ENCODE measurements at places on chromosomes 4 and X.
A peak's percentile ranks its signal among the peaks of the same experiment; 100 is the strongest.

DNA sequence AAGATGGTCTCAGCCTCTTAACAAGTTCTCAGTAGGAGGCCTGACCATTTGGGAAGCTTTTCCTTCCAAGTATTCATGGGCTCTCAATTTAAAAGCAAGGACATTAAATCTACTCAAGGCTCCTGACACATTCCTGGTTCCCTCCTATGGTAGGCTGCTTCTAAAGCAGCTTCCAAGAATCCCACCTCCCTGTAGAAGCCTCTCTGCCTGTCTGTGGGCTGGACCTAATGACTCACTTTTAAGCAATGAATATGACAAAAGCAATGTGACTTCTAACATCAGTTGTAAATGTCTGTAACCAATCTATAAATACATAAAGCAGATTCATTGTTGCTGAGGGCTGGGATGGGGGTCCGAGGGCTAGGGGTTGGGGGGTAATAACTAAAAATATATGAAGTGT is 99.5 kb upstream of the FAM9B start:
- DNase-seq = no peak

DNA sequence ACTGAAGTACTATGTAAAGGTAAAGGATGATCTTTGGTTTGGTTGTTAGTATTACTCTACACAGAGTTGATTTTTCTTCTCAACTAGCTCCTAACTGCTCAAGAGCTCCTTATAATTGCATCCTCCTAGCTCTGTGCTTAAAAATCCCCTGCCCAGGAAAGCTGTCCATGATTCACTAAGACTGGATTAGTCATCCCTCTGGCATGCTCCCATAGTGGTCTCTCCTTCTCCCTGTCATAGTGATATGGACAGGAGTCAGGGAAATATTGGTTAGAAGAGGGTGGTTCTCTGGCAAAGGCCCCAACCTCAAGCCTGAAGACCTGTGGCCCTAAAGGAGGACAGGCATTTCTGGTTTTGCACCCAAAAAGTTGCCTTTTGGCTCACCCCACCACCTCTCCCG is 242.3 kb upstream of the KCNIP4 start:
- DNase-seq = no peak

DNA sequence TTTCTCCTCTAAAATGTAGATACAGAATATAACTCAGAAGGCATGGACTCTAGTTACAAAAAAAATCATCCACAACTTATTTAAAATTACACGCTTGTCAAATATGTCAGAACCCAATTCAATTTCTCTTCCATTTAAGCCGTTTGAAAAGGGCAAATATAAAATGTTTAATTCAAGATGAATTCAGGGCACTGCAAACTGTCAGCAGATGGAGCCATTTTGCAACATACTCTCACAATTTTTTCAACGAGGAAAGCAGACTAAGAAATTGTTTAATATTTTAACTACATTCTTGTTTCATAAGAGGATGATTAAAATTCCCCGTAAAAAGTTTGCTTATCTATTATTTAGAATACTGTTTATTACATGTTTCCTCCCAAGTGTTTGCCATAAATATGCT is 321.3 kb upstream of the CPXCR1 start:
- DNase-seq = no peak

DNA sequence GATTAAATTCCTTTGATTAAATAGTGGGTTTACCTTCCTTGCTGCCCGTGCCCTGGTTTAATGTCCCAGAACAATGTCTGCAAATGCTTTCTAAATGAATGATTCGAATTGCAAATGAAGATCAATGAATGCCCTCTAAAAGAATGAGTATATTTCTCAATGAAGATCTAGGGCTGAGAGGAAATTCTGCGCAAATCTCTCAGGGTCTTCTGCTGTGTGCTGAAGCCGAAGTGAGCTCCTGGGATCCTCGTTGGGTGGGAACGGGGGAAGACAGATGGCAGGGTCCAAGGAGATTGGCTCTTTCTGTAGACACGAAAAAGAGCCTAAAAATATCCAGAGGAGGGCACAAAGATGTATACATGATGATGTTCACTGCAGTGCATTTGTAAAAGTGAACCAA is 224.8 kb downstream of the STIM2 start:
- no peak for DNase-seq

DNA sequence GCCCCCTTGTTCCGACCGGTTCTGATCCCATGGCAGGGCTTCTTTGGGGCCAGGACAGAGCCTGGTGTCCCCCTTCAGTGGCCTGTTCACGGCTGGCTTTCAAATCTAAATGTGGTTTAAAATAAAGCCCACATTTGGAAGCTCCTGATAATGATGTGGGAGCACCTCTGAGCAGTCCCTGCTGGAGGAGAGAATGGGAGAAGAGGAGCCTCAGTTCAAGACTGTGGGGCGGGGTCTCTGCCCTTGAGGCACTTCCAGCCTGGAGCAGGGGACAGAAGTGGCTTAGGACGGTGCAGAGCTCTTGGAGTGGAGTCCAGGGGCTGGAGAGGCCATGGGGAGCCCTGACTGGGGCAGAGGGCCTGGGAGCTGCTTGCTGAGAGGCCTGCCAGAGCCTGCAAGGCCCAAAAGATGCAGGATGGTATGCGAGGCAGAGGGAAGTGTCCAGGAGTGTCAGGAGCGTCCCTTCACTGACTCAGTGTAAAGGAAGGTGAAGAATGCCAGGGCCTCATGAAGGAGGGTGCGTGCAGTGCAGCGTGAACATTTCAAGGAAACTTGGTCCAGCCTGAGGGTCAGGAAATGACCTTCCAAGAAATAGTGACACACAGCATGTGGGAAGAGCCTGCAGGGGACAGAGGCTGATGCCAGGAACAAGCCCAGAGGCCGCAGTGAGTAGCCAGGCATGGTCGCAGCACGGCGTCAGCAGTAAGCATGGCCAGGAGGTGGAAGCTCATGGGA is 21.1 kb upstream of the TADA2B start:
- DNase-seq = no peak

DNA sequence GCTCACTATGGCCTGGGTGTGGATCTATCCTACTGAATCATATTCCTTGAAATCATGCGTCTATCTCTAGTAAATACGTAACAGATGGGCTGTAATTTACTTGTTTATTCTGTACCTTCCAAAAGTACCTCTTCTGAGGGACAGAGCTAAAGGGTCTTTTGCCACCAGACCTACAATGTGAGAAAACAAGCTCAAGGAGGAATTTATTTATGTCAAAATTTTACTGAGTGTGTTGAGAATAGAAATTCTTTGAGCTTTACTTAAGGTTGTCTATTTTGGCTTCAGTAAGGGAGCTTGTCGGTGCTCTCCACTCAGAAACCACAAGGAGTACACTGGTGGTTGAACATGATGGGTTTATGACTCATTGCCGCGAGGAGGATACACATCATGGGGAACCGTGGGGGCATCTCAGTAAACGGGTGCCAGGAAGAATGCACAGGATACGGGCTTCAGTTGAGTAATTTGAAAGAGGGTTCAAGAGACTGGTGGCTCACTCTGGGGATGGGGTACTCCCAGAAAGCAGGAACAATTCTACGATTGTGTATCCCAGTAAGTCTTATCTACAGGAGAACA is 3.0 kb downstream of the ANK2 start:
- no peak for DNase-seq

DNA sequence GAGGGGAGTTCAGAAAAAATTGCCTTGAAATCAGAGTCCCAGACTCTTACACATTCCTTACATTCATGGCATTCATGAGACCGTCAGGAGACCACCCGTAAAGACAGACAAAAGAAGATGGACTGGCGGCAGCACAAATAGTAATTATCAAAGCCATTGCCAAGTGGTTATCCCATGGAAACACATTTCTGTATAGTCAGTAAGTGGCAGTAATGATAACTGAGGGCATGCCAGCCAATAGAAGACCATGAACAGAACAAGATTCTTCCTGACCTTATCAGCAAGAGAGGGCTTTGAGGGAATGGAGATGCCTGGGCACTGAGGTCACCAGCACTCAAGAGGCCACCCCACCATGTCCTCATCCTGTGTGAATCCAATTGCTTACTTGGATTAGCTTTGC is 121.7 kb upstream of the HCCS start:
- DNase-seq = no peak

GRCh38 chr4:7788694-7789425 is 150.8 kb downstream of the AFAP1 start:
- DNase-seq = no peak

DNA sequence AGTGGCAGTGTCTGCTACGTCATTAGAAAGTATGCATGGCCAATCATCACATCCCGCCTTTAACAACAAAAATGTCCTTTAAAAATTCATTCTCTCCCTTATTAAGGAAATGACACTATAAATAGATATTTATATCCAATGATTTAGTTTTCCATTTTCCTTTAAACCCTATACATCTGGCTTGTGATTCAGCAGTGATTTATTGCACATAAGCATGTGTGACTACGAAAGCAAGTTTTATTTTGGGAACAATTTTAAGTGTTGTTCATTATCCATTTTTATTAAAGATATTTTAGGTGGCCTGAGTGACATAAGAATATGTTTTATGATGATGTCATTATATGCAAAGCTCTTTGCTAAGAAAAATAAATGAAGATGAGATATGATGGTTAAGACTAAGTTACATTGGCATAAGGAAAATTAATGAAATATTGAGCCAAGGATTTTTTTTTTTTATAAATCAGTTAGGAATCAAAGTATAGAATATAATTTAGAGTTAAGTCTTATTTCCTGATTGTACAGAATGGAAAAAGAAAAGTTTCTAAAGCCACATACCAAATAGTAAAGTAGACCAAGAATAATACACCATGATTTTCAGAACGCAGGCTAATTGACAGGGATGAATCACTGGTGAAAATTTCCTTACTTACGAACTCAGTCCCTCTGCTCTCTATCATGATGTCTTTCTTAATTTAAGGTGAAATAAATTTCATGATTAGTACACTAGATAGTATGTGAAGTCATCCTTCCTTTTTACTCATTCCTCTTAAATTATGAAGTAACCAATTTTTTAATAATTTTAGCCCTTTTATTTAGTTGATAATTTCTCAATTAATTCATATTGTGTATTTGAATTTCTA is 822.4 kb downstream of the FAT4 start:
- no peak for DNase-seq

- no peak for DNase-seq
Observed at GRCh38 chrX:140292961-140293360, 211.9 kb downstream of the SOX3 start.

DNA sequence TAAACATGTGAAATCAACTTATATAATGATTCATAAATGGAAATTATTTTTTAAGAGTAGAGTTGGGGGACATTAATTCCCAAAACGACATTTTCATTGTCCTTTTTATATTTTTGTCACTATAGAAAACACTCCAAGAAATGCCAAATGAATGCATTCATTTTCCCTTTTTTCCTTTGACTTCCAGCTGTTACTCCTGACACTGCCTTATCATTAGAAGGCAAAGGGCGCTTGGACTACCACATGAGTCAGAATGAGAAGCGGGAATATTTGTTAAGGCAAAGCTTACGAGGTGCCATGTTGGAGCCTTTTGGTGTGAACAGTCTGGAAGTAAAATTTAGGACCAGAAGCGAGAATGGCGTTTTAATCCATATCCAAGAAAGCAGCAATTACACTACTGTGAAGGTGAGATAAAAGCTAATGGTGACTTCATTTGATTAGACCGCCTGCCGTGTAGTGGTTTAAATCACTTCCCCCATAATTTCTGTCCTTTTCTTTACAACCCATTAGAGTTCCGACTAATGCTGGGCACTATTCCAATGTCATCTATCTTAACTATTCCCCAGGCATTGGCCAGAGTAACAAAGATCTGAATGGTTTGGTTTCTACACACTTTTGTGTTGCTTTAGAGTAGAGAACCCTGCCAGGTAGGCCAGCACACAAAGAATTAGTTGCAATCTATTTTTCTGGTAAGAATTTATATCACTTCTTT is 166.7 kb downstream of the FAT4 start:
- DNase-seq = no peak

- DNase-seq = peak; percentile 42
Observed at GRCh38 chrX:23756165-23756564, 13.1 kb upstream of the ACOT9 start.

DNA sequence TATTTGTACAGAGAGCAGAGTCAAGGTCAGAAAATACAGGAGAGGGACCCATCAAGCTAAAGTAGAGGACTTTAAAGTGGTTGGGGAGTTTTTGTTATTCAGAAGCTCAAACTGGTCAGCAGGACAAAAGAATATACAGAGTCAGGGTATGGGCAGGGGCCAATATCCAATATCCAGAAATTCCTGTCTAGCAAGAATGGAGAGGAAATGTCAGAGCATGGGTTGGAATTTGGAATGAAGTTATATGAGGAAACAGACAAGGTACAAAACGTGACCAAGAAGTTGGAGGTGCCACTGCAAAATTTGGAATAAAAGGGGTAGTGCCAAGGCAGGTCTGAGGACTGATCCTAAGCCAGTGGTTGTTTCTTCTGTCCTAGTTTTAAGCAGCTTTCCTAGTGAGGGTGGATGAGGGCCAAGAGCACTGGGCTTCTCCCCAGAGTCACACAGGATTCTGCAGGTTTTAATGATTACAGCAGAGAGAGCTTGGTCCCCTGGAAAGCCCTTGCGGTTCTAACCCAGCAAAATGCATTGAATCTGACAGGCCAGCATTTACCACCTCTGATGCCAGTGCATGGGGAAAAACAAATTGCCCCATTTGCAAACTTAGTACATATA is 304.7 kb upstream of the FTHL17 start:
- no peak for DNase-seq

- DNase-seq = no peak
Observed at GRCh38 chr4:164955107-164955805, 22.2 kb downstream of the TRIM61 start.

DNA sequence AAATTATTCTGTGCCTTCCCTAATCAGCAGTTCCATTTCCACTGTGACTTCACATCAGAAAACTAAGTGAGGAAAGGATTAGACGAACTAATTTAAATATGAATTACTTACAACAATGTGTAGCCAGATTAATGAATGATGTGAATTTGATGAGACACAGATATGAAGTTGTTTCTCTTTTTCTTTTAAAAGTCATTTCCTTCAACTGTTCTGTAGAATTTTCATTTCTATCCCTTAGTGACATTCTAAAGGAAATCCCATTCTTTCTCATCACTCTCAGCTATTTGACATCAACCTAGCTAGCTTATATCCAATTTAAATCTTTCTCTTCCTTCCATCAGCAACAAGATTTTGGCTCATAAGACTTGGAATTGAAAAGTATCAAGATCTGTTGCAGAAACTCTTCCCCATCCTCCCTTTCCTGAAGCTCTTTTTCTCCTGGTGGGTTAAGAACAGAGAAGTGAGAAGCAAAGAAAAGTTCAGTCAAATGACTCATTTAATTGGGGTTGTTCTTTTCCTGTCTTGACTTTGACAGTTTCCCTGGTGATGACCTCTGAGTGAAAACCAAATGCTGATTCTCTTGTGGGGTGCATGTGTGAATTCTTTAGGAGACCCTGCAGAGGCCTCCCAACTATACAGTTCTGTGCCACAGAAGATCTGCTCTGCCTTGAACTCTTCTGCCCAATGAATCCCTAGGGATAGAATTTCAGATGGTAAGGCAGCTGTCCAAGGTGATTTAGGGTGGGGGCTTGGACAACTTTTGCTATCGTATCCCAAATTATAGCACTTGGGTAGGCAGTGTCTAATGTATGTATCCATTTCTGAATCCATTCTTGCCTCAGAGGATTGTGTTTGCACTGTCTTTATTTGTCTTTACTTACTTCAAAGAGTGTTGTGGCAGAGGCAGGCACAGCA is 232.5 kb upstream of the GPRIN3 start:
- no peak for DNase-seq
